ENCODE measurements at places on chromosomes 6 and 20. TPM values are rescaled to one million over a fixed set of nuclear protein-coding genes. Genes with fewer than 3 reads are reported as not detected.

DNA sequence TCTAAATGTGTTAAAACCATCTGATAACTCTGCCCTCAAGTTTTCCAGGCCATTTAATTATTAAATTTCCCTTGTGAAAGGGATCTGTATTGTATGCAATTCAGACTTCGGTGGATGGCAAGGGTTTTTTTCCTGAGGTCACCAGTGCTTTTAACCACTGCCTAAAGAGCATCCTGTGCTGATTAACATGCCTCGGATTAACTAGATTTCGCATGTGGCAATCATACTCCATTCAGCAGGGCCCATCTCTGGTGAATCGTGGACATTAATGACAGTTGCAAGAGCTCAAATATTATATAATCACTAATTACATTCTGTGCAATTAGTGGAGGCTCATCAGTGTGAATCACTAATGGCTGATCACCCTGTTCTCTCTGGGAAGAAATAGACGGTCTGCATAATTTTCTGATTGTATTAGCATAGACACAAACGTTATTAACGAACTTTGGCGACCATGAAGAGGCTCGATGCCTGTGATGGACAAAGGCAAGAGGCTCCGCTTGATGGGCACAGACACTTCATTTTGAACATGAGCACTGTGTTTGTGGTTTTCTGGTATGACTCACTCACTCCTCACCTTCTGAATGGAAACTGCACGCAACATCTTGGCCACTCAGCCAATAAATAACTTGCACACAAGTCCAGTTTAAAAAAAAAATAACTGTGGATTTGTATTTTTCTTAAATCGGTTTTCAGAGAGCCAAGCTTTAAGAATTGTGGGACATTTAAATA is 31.4 kb downstream of the LINC00237 start:
- peaks cover 11% of the 10 kb centered on the region for H3K27me3 ChIP-seq
- no peak overlapping the region for H3K27ac ChIP-seq
- H3K4me1 ChIP-seq = no peaks in the 10 kb centered on the region
- no peaks in the 10 kb centered on the region for H3K36me3 ChIP-seq
- DNase-seq = no peak

The DOK5 gene
- total RNA-seq = 6.6 TPM

The PANK2 gene
- 54.2 TPM for total RNA-seq

DNA sequence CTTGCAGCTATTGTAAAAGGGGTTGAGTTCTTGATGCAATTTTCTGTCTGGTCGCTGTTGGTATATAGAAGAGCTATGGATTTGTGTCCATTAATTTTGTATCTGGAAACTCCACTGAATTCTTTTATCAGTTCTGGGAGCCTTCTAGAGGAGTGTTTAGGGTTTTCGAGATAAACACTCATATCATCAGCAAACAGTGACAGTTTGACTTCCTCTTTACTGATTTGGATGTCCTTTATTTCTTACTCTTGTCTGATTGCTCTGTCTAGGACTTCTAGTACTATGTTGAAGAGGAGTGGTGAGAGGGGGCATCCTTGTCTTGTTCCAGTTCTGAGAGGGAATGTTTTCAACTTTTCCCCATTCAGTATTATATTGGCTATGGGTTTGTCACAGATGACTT is 120.8 kb upstream of the SSTR4 start:
- H3K4me1 ChIP-seq = peaks cover 23% of the 10 kb centered on the region
- no peak for DNase-seq
- H3K4me3 ChIP-seq = no peak overlapping the region
- peaks cover 3% of the 10 kb centered on the region for H3K27me3 ChIP-seq
- no peaks in the 10 kb centered on the region for H3K36me3 ChIP-seq
- no peak overlapping the region for H3K27ac ChIP-seq

GRCh38 chr6:151060096-151060765 is 179.5 kb upstream of the AKAP12 start:
- DNase-seq = peak; percentile 64
- H3K36me3 ChIP-seq = peaks cover 2% of the 10 kb centered on the region
- H3K4me3 ChIP-seq = no peak overlapping the region
- no peaks in the 10 kb centered on the region for H3K27me3 ChIP-seq
- H3K4me1 ChIP-seq = peaks cover 49% of the 10 kb centered on the region
- H3K27ac ChIP-seq = peak overlapping the region; percentile 78

DNA sequence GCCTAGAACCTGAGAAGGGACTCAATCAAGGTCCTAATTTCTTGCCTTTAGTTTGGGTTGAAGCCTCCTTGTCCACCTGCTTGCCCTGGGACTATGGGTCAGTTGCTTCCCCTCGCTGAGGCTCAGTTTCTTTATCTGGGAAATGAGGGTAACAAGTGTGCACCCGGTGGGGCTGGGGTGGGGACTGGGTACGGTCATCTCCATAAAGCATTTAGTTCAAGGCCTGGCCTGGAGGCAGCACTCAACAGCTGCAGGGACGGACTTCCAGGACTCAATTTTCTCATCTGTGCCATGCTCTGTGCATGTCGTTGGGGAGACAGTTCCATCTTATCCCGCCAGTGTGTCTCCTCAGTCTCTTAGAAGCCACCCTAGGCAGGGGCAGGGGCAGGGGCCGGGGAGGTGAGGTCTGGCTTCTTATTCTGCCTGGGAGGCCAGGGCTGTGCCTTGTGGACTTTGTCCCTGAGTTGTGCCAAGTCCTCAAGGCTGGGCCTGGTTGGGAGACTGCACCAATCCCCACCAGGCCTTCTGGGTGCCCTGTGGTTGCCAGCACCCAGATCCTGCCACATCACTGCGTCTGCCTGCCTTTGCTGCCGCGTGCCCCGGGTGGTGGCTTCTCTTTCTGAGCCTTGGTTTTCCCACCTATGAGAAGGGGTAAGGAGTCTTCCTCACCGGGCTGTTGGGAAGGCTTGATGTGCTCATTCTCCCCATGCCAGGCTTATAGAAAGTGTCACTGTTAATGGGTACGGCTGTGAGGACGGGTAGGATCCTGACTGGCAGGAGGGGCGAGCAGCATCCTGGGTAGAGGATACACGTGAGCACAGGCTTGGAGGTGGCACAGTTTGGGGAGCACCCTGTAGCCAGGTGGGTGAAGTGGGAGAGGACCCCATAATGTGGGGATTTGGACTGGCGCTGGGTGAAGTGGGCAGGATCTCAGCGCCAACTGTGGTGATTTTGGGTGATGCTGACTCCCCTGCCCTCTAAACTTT is 8.6 kb downstream of the SRC start:
- H3K4me3 ChIP-seq = no peak overlapping the region
- no peaks in the 10 kb centered on the region for H3K27me3 ChIP-seq
- peaks cover 17% of the 10 kb centered on the region for H3K36me3 ChIP-seq
- H3K4me1 ChIP-seq = peaks cover 31% of the 10 kb centered on the region
- H3K27ac ChIP-seq = no peak overlapping the region
- DNase-seq = no peak

- no peak overlapping the region for H3K27ac ChIP-seq
- no peak for DNase-seq
- peaks cover 7% of the 10 kb centered on the region for H3K27me3 ChIP-seq
- no peak overlapping the region for H3K4me3 ChIP-seq
- H3K4me1 ChIP-seq = no peaks in the 10 kb centered on the region
These were observed 23.0 kb downstream of the ABRACL start for GRCh38 chr6:139051396-139052060.

GRCh38 chr20:64102647-64103354 is 4.6 kb downstream of the NPBWR2 start:
- no peak for DNase-seq
- peak overlapping the region; percentile 47 for H3K4me3 ChIP-seq
- H3K27me3 ChIP-seq = peaks cover 37% of the 10 kb centered on the region
- no peak overlapping the region for H3K27ac ChIP-seq
- H3K4me1 ChIP-seq = peaks cover 4% of the 10 kb centered on the region

The SLA2 gene
- total RNA-seq = not detected

- no peak overlapping the region for H3K4me3 ChIP-seq
- H3K27ac ChIP-seq = no peak overlapping the region
- no peaks in the 10 kb centered on the region for H3K36me3 ChIP-seq
- DNase-seq = no peak
- no peaks in the 10 kb centered on the region for H3K4me1 ChIP-seq
These were observed 56.5 kb upstream of the MCHR2 start for GRCh38 chr6:100050550-100050949.

The KHDC1 gene
- total RNA-seq = 4.5 TPM

- H3K4me1 ChIP-seq = peaks cover 66% of the 10 kb centered on the region
- no peaks in the 10 kb centered on the region for H3K27me3 ChIP-seq
- H3K4me3 ChIP-seq = no peak overlapping the region
- peak overlapping the region; percentile 82 for H3K27ac ChIP-seq
- no peaks in the 10 kb centered on the region for H3K36me3 ChIP-seq
- DNase-seq = no peak
These were observed 26.4 kb upstream of the PTGIS start for GRCh38 chr20:49594143-49594930.

All from osteocyte (in vitro differentiated cells).